ENCODE measurements at places on chromosomes 13 and 19.

DNA sequence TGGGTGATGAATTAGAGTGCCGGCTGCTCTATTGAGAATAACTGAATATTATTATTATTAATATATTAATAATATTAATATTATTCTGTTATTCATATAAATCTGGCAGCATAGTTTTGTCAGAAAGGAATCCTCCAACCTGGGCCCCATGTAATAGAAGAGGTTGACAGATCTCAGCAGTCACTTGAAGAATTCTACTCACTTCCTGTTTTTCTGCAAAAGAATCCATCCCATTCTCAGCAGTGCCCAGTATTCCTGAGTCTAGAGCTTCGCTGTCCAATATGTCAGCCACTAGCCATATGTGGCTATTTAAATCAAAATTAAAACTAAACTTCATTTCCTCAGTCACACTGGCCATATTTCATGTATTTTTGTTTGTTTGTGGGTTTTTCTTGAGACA lies 72.4 kb upstream of the USPL1 start:
- no peak for DNase-seq

DNA sequence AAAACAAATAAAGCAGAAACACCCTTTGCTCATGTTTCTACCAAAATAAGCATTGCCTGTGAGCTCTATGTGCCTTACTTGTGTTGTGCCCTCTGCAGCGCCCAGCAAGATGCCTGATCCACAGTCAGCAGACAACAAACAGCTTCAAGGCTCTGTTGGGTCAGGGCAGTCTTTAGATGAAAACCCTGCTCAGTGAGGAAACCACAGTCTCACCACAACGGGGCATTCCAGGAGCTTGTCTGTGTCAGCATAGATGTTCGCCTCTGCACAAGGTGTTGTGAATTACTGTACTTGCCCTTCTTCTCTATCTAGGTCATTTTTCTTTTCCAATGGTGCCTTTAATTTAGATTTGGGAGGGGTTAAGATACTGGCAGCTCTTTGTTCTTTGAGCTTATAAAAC lies 251.9 kb downstream of the COL4A1 start:
- DNase-seq: no peak

GRCh38 chr19:19741184-19741583 lies 8.3 kb upstream of the ZNF14 start:
- no peak for DNase-seq

GRCh38 chr13:102620516-102620915 lies 23.7 kb downstream of the TPP2 start:
- no peak for DNase-seq

- DNase-seq: no peak
These were observed 48.5 kb downstream of the TDRD12 start for GRCh38 chr19:32767951-32768679.

GRCh38 chr19:40499320-40499719 lies 32.5 kb downstream of the SPTBN4 start:
- no peak for DNase-seq

DNA sequence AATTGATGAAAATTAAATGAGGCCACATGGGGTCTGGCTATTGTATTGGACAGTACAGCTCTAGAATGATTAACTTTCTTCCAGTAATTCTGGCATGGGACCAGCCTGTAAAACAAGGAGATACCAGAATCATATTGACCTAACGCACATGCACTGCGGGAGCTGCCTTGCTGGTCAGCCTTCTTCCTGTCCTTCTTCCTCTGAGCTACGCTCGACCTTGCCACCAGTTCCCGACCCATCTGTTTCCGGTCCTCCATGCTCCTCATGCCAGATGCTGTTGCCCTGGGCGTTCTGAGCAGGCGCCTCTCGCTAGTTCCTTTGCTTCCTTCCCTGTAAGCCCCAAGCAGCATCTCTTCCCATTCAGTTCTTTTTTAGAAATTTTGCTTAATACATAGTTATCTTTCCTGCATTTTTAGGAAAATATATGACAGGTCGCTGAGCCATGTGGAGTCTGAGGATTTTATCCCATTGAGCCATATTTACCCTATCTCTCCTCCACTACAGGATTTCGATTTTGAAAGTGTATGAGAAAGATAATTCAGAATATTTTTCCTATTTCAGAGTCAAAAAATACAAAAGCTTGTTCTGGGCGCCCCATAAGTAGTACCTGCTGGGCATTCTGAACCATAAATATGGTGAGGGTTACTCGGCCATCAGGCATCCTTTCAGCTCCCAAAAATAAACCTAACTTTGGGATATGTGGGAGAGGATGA lies 38.6 kb downstream of the TNFRSF19 start:
- no peak for DNase-seq

DNA sequence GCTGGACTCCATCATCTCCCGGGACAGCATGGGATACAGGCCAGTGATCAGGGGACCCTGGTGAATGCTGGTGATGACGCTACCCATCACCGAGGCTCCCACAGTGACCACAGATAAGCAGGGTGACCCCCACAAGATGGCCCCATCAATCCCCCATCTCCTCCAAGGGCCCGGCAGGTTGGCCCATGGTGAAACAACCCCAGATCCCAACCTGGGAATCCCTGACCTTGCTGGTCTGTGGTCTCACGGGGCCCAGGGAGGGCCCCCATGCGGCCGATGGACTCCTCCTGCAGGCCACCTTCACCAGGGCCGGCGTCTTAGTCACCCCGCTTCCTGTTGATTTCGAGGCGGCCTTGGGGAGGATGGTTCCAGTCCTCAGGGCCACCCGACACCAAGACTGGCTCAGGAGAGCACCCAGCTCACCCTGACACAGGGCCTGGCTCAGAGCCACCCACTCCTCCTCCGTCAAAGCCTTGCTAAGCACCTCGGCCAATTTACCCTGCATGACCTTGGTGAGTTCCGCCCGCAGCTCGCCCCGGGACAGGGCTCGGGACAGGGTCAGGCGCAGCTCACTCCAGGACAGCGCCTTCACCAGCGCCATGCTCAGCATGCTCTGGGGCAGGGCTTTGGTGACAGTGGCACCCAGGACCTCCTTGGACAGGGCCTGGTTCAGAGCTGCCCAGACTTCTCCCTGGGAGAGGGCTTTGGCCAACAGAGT lies 10.0 kb downstream of the IQCN start:
- DNase-seq: no peak

DNA sequence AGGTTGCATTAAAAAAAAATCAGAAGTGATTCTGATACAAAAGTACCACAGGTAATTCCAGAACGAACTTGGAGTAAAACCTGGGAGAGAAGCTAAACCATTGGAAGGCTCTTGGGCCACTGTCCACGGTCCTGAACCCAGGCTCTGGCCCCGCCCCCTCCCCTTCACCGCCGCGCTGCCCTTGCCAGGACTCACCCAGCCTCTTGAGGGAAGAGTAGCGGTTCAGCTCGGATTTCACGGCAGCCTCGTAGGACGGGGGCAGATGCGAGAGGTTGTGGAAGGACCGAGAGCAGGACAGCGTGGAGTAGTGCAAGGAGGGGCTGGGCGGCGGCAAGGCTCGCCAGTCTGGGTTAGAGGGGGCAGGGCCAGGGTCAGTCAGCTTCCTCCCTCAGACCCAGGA lies 5.7 kb downstream of the SHISA7 start:
- DNase-seq: no peak

- no peak for DNase-seq
These were observed 613.2 kb upstream of the KLF12 start for GRCh38 chr13:74747186-74747955.

DNA sequence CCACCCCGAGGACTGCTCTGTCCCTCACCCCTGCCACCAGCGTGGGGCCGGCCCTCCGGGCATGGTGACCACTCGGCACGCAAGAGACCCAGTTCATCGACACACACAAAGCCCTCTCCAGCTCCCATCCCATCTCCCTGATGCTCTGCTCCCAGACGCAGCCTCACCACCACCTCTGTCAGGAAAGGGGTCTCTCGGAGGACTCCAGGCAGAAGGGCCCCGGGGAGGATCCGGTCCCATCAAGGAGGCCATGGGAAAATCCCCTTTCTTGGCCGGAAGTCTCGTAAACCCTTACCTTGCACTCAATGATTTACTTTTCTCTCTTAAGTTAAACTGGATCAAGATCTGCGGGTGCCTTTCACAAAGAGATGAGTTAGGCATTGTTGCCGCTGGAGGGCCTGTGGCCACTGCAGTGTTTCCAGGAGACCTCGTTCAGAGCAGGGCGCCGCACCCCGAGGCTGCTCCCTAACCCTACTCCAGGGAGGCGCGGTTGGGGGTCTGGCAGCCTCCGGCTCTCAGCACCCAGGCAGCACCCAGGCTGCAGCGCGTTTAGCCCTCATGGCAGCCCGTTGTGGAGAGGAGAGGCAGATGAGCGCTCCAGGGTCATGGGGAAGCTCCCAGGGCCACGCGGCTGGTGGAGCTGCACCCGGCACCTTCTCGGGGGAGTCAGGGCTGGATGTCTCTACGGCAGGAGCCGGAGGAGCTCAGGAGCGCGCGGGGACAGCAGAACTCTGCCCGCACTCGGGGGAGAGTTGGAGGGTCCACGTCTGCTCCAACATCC lies 31.0 kb downstream of the C2CD4C start:
- no peak for DNase-seq

GRCh38 chr19:13887517-13887916 lies 10.6 kb downstream of the NANOS3 start:
- DNase-seq: no peak

GRCh38 chr13:112648101-112648500 lies 41.7 kb upstream of the ATP11A start:
- DNase-seq: no peak

DNA sequence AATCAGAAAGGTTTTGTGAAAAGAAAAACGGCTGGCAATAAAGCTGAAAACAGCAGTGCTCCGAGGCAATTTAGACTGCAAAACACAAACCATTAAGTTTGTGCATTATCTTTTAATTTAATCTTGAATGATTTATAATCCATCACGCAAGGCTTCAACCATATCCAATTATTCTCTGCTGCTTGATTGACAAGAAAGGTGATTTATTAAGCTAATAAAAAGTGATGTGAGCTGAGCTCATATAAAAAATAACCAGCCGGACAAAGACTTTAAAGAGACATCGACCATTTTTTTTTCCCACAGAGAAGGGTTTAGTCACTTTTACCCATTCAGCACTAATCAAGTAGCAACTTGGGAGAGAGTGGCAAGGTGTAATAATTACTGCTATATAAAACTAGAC lies 33.6 kb downstream of the TSHZ3 start:
- DNase-seq: no peak

DNA sequence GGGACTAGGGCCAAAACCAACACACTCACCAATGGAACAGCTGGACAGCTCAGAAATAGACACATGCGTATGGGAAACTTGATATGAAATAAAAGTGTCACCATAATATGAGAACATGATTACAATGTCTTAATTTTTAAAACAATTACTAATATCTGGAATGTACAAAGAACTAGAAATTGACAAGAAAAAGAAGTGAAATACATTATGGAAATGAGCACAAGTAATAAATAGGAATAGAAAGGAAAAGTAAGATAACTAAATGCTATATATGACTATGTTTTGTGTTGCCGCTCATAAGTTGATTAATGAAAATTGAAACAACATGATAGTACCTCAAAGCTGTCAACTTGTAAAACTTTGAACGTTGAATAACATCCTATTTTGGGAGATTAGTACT lies 801.1 kb downstream of the SLITRK5 start:
- no peak for DNase-seq

DNA sequence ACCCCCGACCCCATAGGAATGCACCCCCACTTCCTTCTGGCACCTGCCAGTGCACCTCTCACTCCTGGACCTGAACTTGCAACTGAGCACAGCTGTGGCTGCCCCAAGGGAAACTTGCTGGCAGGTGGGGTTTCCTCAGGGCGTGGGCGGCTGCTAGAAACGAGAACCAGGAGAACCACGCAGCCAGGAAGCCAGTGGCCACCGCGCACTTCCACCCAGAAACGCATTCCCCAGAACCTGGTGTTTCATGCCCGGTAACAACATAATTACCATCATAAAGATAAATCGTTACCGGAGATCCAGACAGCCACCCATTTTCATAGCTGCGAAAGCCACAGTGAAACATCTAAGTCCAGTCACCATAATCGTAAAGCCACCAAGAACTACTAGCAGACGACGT lies 75.2 kb upstream of the C13orf46 start:
- DNase-seq: no peak

DNA sequence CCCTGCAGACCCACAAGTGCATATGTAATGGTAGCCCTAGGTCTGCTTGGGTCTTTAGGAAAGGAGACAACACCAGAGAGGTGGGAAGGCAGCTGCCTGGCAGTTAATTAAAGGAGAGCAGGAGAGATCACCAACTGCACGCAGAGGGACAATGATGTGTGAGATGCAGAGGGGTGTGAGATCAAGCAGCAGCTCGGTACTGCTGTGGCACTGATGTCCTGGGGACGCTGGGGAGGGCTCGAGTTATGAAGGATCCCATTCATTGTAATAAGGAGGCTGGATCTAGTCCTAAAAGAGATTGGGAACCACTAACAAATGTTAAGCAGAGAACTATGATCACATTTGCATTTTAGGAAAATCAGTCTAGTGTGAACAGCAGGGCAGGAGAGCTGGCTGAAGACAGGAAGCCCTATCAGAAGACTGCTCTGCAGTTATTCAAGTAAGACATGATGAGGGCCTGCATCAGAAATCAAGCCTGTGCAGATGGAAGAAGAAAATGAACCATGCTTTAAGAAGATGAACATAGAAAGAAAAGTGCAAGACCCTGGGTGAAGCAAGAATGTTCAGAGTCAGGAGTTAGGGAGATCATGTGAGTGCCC lies 80.4 kb downstream of the DLEU7 start:
- DNase-seq: no peak

DNA sequence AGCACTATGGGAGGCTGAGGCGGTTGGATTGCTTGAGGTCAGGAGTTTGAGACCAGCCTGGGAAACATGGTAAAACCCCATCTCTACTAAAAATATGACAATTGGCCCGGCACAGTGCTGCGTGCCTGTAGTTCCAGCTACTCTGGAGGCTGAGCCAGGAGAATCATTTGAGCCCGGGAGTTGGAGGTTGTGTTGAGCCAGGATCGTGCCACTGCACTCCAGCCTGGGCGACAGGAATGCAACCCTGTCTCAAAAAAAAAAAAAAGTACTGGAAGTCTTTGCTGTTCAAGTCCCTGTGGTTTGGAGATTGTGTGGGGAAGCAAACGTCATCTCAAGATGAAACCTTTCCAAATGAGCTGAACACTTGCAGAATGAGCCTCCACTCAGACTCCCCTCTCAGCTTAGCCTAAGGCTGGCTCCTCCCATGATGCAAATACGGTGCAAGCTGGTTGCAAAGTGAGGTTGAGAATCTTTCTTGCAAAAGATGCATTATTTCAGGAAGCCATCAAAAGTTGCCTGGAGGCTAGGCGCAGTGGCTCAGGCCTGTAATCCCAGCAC lies 46.2 kb downstream of the MYO9B start:
- DNase-seq: no peak

- DNase-seq: no peak
These were observed 5.2 kb upstream of the EFNB2 start for GRCh38 chr13:106540613-106541012.

DNA sequence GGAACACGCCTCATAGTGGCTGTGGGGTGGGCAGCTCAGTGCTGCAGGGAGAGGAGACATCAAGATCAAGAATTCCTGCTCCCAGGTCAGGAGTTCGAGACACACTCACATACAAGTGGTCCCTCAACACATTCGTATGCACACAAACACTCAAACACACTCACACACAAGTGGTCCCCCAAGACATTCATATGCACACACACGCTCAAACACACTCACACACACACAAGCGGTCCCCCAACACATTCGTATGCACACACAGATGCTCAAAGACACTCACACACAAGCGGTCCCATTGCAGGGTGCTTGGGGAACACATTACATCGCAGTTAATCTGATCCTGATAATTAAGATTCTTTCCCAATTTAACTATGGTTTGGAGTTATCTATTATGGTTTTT lies 28.2 kb downstream of the FCGBP start:
- no peak for DNase-seq

- no peak for DNase-seq
These were observed 1.4 kb downstream of the PSMD8 start for GRCh38 chr19:38375748-38376147.

- no peak for DNase-seq
These were observed 1456.1 kb upstream of the MIR17HG start for GRCh38 chr13:89891416-89891815.

All from cerebellar nuclear complex (tissue), 1 donor.